ENCODE measurements at places on chromosomes 5 and 9.

DNA sequence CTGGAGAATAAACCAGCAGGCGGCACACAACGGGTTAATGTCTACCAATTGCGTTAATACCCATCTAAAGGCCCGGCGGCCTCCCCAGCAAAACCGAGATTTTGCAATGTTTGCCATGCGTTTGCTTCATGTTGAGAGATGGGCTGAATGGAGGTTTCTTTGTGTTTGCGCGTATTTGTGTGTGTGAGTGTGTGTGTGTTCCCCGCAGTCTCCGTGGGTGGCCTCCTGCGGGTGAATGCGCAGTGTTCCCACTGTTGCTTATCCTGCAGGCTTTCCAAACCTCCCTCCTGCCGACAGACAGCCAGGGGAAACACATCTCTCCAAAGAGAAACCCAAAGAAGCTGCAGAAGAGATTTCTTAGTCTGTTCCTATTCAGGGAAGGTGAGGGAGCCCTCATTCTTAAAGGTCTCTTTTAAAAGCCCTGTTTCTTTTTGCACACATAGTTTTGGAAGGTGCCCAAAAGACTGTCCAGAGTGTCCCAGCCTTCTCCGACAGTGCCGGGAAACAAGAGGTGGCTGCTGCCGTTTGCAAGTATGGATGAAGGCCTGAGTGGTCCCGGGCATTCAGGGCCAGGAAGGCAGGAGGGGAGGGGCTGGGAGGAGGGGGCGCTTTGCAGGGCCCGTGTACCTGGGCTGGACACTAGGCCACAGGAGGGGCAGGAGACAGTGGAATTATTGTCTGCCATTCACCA is 103.8 kb upstream of the ERCC6L2 start:
- no peak for DNase-seq

- no peak for DNase-seq
These were observed 50.1 kb upstream of the TTC39B start for GRCh38 chr9:15357050-15357653.

GRCh38 chr5:117235786-117236185 is 661.2 kb upstream of the SEMA6A start:
- DNase-seq = no peak

DNA sequence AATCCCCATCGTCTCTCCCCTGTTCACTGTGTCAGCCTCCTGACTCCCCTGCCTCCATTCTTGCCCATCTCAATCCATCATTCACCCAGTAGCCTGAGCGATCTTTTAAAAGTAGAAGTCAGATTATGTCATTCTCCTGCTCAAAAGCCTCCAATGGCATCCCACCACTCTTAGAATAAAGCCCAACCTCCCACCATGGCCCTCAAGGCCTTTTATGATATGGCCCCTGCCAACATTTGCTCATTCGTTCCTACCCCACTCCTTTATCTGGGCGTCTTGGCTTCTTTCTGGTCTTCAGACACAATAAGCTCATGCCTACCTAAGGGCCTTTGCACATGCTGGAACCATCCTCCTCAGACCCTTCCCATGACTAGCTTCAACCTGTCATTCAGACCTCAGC is 35.5 kb upstream of the KCNMB1 start:
- DNase-seq = no peak

DNA sequence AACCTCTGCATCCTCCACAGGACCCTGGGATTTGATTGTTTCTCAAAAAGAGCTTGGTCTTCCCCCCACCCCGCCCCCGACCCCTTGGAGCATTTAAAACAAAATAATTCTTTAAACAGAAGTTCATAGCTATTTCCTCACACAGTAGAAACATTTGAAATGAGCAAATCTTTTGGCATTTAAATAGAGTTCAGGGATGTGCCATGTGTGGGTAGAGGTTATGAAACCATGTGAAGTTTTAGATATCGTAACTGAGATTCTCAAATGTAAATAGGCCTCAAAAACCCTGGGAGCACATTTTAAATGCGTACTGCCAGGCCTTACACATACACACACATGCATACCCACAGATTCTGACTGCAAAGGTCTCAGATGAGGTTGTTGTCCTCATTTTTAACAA is 66.5 kb downstream of the EPB41L4B start:
- no peak for DNase-seq

- no peak for DNase-seq
These were observed 100.4 kb downstream of the GLDC start for GRCh38 chr9:6545017-6545691.

- no peak for DNase-seq
These were observed 199.1 kb downstream of the PDE4D start for GRCh38 chr5:59694411-59694810.

- DNase-seq = no peak
These were observed 220.8 kb downstream of the SNX18 start for GRCh38 chr5:54738118-54738972.

GRCh38 chr5:122170620-122171019 is 41.3 kb downstream of the ZNF474 start:
- DNase-seq = no peak

- DNase-seq = no peak
These were observed 42.3 kb downstream of the COL23A1 start for GRCh38 chr5:178547753-178548415.

- DNase-seq = no peak
These were observed 89.8 kb downstream of the CACNA1B start for GRCh38 chr9:137967280-137967953.

DNA sequence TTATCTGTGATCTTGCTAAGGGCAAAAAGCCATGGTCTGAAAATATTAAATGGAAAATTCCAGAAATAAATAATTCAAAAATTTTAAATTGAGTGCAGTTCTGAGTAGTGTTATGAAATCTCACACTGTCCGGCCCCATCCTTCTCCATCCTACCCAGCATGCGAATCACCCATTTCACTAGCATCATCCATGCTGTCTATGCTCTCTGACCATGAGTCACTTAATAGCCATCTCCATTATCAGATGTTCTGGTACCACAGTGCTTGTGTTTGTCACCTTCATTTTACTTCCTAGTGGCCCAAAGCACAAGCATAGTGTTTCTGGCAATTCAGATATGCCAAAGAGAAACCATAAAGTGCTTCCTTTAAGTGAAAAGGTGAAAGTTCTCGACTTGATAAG is 63.3 kb upstream of the SMC5 start:
- DNase-seq = no peak

DNA sequence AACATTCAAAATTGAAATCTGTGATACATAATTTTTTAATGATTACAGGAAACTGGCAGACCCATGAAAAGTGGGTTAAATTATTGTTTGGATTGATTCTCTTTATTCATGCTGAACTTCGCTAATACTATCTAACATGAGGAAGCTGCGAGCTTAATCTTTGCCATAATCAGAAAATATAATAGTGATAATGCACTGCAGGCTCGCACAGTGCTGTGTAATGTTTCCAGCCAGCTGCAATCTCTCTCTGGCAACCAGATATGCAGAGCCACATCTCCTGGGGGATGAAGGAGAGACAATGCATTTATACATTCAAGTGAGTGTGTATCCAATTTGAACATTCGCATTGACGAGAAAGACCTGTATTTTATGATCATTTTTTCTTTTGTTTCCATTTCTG is 669.7 kb upstream of the RGMB start:
- no peak for DNase-seq

GRCh38 chr9:101480386-101480785 is 44.8 kb upstream of the ALDOB start:
- DNase-seq = peak; percentile 93

- DNase-seq = no peak
These were observed 12.2 kb downstream of the TAS2R1 start for GRCh38 chr5:9617739-9618504.

GRCh38 chr5:134427540-134428041 is 15.9 kb upstream of the CDKN2AIPNL start:
- no peak for DNase-seq

Measured in NCI-H2171 treated with DMSO at 0.1 percent for 48 hours (cell line).